Kidney tubule cell (primary cell): ENCODE measurements at places on chromosomes 1 and 21.

DNA sequence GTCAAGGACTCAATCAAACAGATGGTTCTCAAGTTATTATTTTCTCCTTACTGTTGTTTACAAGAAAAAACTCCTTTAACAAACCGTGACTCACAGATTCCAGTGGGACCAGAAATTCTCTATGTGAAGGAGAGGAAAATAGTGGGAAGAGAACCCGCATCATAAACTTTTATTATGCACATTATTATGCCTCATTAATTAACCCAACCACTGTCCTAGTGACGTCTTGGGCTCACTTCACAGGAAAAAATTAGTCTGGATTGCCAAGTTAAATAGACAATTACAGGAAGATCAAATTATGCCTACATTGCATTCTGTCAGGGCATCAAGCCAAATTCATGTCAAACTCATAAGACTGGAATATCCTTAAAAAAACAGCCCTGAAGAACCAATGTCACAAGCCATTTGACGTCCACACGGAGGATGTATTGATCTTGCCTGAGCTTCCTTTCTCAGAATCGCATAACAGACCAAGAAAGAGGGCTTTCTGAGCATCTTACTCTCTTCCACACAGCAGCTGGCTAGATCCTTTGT lies 347.8 kb downstream of the DUSP10 start:
- peak; percentile 33 for DNase-seq

GRCh38 chr21:34845521-34846451 lies 177.0 kb downstream of the CLIC6 start:
- DNase-seq: peak; percentile 84

GRCh38 chr1:113416496-113416895 lies 26.2 kb downstream of the MAGI3 start:
- DNase-seq: no peak

DNA sequence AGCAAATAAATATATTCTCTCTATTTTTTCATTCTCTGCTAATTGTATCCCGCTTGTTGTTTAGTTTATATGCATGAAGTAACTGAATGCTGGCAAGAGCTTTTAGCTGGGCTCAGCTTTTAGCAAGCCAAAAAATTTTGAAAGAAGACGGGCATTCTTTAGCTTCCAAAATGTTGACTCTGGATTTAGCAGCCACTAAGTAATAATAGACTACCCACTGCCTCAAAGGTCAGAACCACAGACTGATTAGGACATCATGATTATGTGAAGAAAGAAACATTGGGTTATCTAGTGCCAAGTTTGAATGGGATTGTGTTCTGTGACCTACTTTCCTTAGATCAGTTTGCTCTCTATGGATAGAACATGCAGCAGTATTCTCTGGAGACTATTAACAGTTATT lies 80.3 kb upstream of the DPH5 start:
- DNase-seq: no peak

- no peak for DNase-seq
Observed at GRCh38 chr1:29682919-29683295, 446.6 kb downstream of the PTPRU start.

DNA sequence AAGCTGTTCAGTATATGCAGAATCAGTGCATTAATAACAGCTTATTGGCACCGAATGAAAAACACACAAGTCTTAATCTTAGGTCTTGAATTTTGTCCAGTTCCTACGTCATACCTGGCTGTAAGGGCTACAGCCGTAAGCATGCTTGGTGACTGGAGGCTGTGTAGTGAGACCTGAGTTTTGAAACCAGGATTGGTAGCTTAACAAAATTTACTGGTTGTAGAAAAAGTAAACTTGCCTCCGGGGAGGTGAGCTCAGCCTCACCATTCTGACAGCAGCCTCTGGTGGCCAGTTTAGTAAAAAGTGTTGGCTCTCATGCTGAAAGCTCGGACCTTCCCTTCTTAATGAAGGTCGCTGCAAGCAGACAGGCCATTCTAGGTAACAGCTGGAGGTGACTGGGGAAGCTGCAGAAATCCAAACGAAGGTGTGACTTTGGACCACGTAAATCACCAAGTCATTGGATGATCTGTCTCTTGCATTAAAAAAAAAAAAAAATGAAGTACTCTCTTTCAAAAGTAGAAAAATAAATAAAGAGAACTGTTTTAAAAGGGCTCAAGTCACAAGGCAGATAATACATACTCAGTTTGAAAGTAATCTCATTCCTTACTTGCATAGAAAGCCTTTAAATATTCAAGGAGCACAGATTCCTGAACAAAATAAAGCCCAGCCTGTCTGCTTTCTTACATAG lies 48.9 kb downstream of the HLCS start:
- DNase-seq: peak; percentile 50

GRCh38 chr1:207218512-207219362 lies 102.7 kb upstream of the CD55 start:
- DNase-seq: peak; percentile 35

GRCh38 chr1:228271701-228272251 lies 63.9 kb downstream of the OBSCN start:
- no peak for DNase-seq

DNA sequence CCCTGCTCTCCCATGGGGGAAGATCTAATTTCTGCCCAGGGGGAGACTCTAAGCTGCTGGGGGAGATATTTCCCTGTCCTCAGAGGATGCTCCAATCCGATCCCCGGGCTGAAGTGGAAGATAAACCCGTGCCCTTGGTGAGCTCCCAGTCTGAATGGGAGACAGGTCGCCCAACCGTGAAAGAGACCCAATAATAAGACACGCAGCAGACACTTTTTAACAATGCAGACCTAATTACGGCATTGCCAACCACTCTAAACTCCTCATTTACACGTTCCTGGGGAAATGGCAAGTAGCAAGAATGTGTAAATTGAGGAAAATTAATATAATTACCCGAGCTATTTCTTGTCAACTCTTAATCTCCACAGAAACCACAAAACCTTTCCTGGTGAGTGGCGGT lies 48.7 kb upstream of the ACTL8 start:
- no peak for DNase-seq

DNA sequence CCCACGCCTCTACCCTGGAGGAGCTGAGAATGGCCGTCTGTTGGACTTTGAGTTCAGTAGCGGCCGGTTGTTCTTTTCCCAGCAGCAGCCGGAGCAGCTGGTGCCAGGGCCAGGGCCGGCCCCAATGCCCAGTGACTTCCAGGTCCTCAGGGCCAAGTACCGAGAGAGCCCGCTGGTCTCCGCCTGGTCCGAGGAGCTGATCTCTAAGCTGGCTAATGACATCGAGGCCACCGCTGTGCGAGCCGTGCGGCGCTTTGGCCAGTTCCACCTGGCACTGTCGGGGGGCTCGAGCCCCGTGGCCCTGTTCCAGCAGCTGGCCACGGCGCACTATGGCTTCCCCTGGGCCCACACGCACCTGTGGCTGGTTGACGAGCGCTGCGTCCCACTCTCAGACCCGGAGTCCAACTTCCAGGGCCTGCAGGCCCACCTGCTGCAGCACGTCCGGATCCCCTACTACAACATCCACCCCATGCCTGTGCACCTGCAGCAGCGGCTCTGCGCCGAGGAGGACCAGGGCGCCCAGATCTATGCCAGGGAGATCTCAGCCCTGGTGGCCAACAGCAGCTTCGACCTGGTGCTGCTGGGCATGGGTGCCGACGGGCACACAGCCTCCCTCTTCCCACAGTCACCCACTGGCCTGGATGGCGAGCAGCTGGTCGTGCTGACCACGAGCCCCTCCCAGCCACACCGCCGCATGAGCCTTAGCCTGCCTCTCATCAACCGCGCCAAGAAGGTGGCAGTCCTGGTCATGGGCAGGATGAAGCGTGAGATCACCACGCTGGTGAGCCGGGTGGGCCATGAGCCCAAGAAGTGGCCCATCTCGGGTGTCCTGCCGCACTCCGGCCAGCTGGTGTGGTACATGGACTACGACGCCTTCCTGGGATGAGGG lies 28.5 kb upstream of the SPSB1 start:
- DNase-seq: no peak

GRCh38 chr1:30742963-30743559 lies 14.5 kb downstream of the LAPTM5 start:
- DNase-seq: no peak

- DNase-seq: no peak
Observed at GRCh38 chr1:229940684-229941083, 126.4 kb upstream of the GALNT2 start.

DNA sequence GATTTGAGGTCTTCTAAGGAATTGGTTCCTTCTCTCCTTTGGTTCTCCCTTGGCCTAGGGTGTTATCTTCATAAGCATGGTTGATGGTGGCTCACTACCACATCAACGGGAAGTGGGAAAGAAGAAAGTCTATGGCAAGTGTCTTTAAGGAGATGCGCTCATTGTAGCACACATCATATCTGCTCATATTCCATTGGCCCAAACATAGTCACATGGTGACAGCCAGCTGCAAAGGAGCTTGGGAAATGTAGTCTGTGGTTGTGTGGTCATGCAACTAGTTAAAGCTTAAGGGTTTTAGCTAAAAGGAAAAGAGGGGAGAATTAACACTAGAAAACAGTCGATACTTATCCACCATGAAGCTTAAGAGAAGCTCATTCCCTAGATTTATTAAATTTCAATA lies 11.4 kb upstream of the MRPS6 start:
- DNase-seq: no peak

- DNase-seq: no peak
Observed at GRCh38 chr1:106659490-106660244, 396.8 kb upstream of the PRMT6 start.

DNA sequence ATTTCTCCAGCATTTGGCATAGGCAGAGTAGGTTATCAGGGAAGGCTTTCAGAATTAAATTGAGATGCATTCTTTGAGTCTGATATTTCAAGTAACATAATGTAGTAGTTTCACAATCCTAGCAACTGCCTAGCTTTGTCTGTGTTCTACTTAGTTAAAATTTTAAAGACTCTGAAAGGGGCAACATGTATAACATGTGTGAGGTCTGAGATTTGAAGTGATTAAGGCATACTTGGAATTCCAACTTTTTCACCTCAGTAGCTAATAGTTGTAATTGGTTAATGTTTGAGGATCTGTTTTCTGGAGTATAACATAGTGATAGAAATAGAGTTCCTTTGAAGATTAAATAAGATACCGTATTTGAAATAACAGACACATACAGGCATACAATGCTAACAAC lies 335.2 kb upstream of the BEND5 start:
- DNase-seq: peak; percentile 83

DNA sequence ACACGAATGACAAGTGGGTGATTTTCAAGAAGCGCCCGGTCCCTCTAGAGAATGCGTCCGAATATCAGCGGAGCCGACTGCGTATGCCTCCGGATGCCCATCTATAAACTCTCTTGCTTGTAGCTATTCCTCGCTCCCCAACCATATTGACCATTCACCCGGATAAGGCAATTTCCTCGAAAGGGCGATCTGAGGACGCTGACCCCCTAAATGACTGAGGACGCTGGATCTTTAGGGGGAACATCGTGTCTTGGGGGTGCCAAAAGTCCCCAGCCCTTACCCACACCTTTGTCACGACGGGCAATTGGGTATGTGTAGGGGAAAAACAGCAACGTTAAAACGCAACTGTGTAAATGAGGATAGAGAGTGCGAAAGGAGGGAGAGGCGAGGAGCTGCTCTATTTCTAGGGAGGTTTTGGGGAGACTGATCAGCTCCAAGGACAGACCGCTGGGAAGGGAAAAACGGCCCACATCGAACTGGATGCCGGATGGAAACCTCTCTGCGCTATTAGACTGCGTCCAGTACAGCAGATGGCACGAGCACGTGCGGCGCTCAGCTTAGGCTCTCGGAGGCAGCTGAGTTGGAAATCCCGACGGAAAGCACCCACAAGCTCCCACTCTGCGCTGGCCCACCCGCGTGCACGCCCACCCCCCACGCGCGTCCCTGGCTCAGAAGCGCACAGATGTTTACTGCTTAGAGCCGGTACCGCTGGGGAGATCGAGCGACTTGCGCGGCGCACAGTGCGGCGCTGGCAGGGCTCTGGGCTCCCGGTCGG lies 2.9 kb upstream of the PRRX1 start:
- no peak for DNase-seq

DNA sequence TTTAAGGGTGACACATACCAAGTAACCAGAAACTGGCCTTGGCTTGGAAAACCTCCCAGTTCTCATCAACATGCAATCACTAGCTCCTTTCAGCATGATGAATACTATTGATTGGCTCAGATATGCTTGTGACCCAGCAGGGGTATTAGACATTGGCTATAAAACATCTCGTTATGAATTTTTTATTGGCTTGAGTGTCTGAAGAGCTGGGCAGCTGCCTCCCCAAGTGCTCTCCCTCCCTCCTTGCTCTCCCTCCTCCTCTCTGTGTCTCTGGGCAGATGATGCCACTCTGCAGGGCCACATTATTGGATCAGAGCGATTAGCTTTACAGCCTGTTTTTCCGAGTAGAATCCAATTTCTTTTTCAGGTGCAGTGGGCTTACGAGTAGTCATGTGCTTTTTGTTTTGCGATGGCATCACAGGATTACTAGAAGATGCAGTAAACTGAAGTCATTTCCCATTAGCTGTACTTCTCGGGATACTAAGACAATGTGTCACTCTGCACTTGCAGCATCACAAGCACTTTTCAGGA lies 79.3 kb upstream of the ATF3 start:
- DNase-seq: no peak

DNA sequence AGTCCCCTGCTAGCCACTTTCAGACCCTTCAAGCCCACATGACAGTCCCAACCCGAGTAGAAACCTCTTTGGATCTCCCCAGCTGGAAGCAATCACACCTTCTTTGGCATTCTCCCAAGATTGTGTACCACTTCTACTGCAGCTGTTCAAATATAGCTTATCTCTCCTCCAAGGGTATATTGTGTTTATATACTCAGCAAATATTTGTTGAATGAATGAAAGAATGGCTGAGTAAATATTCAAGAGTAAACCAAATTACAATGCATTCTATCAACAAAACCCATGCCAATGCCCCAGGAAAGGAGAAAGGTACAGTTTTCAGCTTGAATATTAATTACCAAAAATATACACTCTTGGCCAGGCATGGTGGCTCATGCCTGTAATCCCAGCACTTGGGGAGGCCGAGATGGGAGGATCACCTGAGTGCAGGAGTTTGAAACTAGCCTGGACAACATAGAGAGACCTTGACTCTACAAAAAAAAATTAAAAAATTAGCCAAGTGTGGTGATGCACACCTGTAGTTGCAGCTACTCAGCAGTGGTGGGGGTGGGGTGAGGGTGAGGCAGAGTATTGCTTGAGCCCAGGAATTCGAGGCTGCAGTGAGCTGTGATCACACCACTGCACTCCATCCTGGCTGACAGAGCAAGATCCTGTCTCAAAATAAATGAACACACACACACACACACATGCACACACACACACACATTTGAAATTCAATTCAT lies 68.5 kb downstream of the NIBAN1 start:
- no peak for DNase-seq

DNA sequence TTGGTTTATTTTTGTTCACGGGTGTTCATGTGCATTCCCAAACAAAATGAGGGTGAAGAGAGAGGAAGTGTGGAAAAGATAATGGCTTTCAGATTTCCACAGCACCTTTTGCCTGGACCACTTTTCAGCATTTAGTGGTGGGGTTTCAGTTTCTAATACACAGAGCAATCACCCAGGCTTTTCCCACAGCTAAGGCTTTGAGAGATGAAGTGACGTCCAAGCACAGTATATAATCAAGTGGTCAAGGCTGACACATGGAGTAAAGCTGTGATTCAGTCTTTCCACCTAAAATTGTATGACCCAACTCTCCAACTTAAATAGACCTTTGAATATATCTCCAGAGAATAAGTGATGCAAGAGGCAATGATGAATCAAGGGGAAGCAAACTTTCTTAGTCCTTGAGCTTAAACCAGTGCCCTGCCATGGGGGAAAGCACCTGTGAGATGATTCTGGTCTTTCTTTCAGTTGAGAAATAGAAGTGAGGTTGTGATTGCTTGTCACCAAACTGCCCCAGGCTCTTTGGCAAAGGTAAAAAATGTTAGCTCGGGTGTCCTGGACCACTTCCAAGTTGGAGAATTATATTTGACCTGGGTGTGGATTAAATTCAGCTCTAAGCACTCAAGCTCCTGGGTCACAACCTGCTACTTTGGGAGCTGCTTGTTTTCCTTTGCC lies 2.4 kb upstream of the PIK3R3 start:
- DNase-seq: peak; percentile 66
